Smooth muscle cell of trachea (primary cell): ENCODE measurements at places on chromosomes 4 and X. TPM values are rescaled to one million over a fixed set of nuclear protein-coding genes. Genes with fewer than 3 reads are reported as not detected.

Gene SPANXB1
- not detected in 2 replicates for total RNA-seq

Gene TCEAL1
- 20.5 and 30.8 TPM in 2 replicates for total RNA-seq

Gene ARHGAP6
- 9.2 and 10.3 TPM in 2 replicates for total RNA-seq

Gene POF1B
- total RNA-seq, result not detected in 2 replicates

Gene TMEM150C
- 0.15 and 0.33 TPM in 2 replicates for total RNA-seq

Gene TLR10
- total RNA-seq, result 0.15 TPM in 1 of 2 replicates, not detected in the other

Gene STX18
- 23.8 and 37.1 TPM in 2 replicates for total RNA-seq

Gene KLHL5
- 55.9 and 83.2 TPM in 2 replicates for total RNA-seq

Gene HAND2
- 0.58 and 0.66 TPM in 2 replicates for total RNA-seq
